Left renal pelvis (tissue), 4 donors: ENCODE measurements at places on chromosomes 3 and 15. TPM values are rescaled to one million over a fixed set of nuclear protein-coding genes. Genes with fewer than 3 reads are reported as not detected.

Gene TRIM42
- polyA plus RNA-seq, result not detected

Gene SAMMSON
- not detected for polyA plus RNA-seq

Gene OCA2
- polyA plus RNA-seq, result 9.8 TPM

- no peak for DNase-seq
Observed at GRCh38 chr3:18389108-18389733, 35.9 kb downstream of the SATB1 start.

- no peak for DNase-seq
Observed at GRCh38 chr15:85988741-85989140, 90.9 kb upstream of the AGBL1 start.

DNA sequence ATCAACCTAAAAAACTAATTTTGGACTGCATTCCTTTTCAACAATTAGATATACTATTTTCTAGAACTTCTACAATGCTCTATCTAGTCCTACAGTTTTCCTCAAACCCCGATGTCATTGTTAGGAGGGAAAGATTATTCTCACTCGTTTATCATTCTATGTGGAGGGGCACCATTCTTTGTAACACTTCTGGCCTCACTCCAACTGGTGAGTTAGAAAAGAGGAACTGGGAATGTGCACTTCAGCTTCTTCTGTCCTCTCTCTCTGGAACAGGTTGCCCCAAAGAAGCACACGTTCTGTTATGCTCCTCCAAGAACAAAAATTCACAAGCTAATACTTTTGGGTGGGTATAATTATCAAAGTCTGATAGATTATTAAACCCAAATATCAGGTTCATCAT is 137.9 kb downstream of the UACA start:
- DNase-seq, result no peak

- DNase-seq, result no peak
Observed at GRCh38 chr15:67039384-67040075, 25.9 kb upstream of the SMAD3 start.
